ENCODE measurements at places on chromosomes 16 and 17.

DNA sequence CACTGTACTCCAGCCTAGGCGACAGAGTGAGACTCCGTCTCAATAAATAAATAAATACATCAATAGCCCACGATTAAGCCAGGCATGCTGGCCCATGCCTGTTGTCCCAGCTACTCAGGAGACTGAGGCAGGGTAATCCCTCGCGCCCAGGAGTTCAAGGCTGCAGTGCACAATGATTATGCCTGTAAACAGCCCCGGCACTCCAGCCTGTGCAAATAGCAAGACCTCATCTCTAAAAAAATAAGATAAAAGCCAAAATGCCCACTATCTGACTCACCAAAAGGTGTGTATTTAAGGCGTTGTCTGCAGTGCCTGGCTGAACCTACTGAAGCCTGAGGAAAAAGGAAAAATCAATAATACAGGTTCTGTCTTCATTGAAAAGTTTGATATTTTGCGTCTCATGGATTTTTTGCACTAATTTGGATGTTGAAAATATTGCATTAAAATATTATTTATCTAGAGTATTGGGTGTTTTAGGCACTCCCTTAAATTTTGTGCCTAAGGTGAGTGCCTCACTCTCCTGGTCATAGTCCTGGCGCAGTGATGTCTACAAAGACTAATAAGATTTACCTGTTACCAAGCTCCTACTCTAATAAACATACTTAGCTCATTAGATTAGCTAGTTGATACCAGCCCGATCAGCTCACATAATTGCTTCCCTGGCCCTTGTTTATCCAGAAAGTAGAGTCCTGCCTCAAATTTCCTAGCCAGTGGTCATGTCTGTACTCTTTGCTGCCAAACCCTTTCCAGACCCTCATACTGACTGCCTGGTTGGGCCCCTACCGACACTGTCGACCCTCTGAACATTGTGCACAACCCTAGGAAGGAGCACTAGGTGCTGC, 24.7 kb upstream of the TOB1 start:
- DNase-seq = no peak

DNA sequence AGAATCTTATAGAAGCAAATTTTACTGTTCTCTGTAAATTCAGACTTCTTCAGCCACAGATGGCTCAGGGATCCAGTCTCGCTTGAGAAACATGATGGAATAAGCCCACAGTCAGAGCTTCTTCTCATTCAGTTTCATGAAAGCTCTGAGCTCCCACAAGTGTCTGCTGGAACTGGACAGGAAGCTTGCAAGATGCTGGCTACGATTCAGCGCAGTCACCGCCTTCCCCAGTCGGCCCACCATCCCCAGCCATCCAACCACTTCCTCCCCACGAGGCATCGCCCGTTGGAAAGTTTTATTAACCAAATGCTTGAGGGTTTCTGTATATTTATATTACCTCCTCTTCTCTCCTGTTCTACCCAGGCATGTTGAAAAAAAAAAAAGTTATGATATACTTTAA, 171.7 kb downstream of the ZFHX3 start:
- DNase-seq = no peak

DNA sequence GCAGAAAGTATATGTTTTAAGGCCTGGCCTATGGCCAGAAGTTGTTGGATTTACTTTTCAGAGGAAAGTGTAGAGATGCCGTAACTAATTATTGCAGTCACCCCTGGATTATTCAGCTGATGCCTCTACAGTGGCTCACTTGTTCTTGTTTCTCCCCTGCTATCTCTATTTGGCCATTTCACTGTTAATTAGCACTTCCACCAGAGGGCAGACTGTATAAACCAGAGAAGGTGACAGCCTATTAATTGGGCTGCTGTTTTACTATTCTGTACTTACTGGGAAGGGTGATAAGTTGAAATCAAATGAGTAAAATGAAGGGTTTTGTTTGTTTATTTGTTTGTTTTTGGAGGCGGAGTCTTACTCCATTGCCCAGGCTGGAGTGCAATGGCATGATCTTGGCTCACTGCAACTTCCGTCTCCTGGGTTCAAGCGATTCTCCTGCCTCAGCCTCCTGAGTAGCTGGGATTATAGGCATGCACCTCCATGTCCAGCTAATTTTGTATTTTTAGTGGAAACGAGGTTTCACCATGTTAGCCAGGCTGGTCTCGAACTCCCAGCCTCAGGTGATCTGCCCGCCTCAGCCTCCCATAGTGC, 66.0 kb downstream of the CDK12 start:
- DNase-seq = no peak

DNA sequence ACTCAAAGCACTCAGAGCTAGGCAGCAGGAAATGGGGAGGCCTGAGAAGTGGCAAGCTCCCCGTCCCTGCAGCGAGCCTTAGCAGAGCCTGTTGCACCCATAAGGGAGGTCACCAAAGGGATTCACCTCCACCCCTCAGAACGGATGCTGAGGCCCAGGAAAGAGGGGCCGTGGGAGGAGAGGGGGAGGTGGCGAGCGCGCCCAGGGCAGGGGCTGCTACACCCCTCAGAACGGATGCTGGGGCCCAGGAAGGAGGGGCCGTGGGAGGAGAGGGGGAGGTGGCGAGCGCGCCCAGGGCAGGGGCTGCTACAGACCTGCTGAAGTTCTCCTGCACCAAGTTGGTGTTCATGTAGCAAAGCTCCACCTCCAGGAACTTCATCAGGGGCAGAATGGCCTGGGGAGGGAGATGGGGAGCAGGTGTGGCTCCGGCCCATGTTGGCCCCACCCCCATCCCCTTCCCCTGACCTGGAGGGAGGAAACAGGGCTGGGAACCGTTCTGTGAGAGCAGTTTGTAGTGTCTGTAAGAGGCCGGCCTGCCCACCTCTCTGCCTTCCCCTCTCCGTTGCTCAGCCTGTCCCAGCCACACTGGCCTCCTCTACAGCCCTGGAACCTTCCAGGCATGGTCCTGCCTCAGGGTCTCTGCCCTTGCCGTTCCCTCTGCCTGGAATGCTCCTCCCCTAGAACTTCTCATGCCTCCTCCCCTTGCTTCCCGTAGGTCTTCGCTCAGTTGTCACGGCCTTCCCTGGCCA, 11.4 kb downstream of the UNC13D start:
- DNase-seq = no peak

GRCh38 chr17:60107526-60108257, 29.0 kb upstream of the HEATR6 start:
- DNase-seq = no peak

GRCh38 chr17:62627904-62628633, 599 bp downstream of the MRC2 start:
- peak; percentile 17 for DNase-seq

DNA sequence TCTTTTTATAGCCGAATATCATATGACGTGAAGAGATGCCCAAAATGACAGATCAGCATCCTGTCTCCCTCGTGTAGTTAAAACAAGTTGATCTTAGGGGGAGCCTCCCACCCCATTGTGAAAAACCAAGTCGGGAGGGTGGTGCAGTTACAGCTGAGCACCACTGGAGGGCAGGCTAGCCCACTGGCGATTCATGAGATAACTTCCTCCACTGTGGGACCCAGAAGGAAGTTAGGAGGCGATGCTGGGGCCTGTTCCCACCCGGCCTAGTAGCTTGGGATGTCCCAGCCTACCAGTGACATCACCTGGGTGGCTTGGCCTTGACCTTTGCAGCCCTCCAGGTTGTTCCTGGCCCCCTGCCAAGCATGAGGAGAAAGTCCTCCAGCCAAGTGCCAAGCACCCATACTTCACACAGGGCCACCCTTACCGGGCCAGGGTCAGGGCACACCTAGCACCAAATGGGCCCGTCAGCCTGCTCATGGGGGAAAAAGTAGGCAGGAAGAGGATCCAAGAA, 8.1 kb upstream of the CPNE2 start:
- peak; percentile 59 for DNase-seq

DNA sequence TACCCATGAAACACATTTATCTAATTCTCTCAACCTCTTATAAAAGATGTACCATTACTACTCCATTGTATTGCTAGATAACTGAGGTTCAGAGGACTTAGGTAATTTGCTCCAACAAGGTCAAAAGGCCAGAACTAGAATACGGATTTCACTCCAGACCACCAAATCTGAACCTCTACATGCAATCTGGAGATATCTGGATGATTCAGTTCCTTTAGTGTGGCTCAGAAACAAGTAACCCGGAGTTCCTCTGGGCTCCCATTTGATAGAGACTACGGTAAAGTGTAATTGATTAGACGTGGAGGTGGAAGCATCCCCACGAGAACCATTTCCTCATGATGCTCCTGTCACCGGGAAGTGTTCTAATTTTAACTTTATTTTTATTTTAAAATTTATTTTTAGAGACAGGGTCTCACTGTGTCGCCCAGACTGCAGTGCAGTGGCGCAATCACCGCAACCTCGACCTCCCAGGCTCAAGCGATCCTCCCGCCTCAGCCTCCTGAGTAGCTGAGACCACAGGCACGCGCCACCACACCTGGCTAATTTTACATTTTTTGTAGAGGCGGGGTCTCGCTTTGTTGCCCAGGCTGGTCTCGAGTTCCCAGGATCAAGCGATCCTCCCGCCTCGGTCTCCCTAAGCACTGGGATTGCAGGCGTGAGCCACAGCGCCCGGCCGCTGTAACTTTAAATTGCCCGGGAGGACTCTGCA, 608 bp upstream of the COX10 start:
- no peak for DNase-seq

All from activated T-cell treated with anti-CD3 and anti-CD28 coated beads for 1 hour (primary cell).